ENCODE measurements at places on chromosomes 6 and 20. TPM values are rescaled to one million over a fixed set of nuclear protein-coding genes. Genes with fewer than 3 reads are reported as not detected.

DNA sequence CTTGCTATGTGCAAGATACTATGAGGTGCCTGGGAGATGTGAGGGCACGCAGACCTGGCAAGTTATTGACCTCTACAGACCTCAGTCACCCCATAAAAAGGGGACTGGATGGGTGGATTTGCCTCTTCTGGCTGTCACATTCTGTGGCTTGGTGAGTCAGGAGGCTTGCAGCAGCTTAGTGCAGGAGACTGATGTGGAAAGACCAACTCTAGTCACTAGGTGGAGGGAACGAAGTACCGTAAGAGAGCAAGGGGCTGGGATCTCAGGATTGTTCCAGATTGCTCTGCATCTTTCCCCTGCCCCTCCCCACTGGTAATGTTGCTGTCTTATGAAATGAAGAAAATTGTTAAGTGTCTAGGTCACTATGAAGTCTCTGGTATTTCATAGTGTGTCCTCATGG, 3.3 kb downstream of the MAPRE1 start:
- DNase-seq = peak; percentile 34

- DNase-seq = no peak
Observed at GRCh38 chr6:37920667-37921066, 101.1 kb downstream of the ZFAND3 start.

DNA sequence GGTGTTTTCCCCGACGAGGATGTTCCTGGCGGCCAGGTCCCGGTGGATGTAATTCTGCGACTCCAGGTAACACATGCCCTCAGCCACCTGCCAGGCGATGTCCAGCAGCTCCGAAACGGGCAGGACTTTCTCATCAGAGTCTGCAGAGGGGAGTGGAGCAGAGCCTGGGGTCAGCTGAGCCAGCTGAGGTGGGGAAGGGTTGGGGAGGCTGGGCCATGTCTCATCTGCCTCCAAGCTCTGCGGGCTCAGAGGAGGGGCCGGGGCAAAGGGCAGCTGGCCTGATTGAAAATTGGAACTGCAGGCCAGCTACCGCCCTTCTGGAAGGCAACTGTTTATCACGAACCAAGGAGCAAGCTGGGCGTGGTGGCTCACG, 6.4 kb downstream of the PTK6 start:
- no peak for DNase-seq

- no peak for DNase-seq
Observed at GRCh38 chr6:131014080-131014776, 48.8 kb downstream of the EPB41L2 start.

GRCh38 chr20:58870293-58871014, 17.9 kb downstream of the GNAS start:
- DNase-seq = peak; percentile 78

GRCh38 chr6:157597461-157598312, 216.7 kb downstream of the ZDHHC14 start:
- peak; percentile 81 for DNase-seq

GRCh38 chr6:44618371-44618770, 230.9 kb downstream of the CDC5L start:
- no peak for DNase-seq

The MOG gene
- not detected for total RNA-seq

The HLA-DMA gene
- 76.8 TPM for total RNA-seq

The PCK1 gene
- total RNA-seq = 0.89 TPM

The HDDC2 gene
- 61.0 TPM for total RNA-seq

Data from lung (tissue), 17 donors.